ENCODE measurements at places on chromosomes 3 and 15.

DNA sequence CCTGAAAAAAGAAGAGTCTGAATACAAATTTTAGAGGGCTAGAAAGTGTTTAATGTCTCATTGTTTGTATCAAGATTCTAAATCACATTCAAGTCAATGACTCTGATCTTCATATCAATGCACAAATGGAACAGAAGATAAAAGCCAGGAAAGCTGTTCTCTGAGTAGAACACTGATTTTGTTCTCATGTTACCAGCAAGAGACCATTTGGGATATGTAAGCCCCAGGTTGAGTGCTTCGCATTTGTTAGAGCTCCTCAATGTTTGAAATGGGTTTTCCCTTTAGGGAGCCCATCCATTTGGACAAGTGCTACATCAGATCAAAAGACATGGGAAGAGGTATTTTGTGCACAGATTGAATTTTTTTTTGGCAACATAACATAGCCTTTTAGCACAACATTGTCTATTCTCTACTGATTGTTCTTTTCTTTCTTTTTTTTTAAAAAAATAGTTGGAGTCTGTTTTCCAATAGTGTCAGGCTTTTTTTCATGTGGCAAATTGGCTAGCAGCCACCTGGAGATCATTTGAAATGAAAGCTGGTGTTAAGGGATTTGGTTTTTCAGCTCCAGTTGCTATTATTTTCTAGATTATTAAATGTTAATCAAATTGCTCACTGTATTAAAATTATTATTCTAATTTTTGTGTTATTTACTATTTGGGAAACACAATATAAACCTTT lies 74.5 kb upstream of the ZPLD1 start:
- DNase-seq: no peak

DNA sequence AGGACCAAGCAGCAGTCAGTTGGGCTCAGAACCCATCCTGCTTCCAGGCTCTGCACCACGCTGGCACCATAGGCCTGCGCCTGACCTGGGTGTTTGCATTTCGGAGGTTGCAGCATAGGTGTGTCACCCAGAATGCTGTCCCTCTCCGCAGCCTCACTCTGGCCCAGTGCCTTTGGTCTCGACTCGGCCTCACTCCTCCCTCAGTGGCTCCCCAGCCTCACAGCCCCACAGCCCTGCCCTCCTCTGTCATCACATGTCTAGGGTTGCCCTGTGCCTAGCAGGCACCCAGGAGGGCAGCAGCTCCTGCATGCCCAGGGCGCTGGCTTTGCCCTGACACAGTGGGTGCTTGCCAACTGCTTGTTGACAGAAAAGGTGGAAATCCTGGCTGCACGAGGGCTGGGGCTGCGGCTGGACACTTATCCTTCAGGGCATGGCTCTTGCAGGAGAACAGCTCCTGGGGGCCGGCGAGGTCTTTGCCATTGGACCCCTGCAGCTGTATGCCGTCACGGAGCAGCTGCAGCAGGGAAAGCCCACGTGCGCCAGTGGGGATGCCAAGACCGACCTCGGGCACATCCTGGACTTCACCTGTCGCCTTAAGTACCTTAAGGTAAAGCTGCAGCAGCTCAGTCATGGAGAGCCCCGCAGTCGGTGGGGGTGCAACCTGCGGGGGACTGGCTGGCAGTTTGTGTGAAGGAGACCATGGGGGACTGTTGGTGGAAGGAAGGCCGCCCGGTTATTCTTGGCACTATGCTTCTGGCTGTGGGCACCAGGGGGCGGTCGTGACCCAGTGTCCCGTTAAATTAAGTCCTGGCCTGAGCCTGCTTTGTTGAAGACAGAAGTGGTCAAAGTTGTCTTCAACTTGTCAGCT lies 16.2 kb downstream of the NISCH start:
- DNase-seq: no peak

DNA sequence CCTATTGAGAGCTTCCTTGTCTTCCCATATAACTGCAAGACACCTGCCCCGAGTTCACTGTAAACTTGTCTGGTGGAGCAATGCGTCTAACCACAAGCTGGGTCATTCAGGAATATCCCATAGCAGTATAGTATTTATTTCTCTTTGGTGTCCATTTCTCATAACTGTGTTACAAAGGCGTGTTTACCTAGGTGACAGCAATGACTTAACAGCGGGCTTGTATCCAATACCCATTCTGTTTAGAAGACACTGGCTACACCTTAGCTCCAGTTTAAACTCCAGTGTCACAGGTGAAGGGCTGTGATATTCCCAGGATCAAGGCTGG lies 24.3 kb downstream of the ATP10A start:
- no peak for DNase-seq

GRCh38 chr3:149527531-149528339 lies 53.2 kb downstream of the TM4SF4 start:
- DNase-seq: peak; percentile 42

DNA sequence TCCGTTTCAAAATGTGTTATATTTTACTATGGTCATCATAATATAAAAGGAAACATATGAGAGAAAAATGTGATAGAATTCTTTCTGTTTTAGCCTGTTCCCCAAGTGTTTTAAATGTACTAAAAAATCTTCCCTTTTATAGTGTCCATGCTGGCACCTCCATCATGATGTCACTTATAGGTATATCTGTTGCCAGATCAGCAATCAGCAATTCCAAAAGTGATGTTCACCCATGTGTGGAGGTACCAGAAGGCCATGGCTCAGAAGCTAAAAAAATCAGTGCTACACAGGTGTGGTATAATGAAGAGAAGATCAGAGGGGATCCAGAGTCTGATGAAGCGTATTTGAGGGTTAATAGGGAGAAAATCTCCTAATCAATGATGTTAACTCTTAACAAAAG lies 1.1 kb upstream of the GPR15 start:
- no peak for DNase-seq

GRCh38 chr3:28840976-28841376 lies 439.9 kb upstream of the RBMS3 start:
- DNase-seq: no peak

GRCh38 chr3:105322570-105323273 lies 44.0 kb upstream of the ALCAM start:
- no peak for DNase-seq

GRCh38 chr3:128229106-128229857 lies 76.0 kb downstream of the EEFSEC start:
- DNase-seq: no peak

DNA sequence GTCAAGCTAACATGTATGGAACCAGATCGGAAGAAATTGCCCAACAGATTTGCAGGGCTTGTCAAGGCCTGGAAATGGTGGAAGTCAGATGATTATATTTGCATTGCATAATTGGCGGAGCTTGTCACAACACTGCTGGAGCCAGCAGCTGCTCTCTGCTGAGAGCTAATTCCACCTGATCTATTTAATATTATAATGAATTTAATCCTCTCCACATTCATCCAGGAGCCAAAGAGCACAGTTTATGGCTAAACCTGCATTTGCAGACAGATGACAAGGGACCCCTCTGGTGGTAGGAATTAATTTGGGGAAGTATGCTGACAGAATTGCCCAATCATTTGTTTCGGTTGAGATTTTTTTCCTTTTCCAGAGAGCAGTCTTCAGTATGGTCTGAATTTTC lies 730.2 kb downstream of the TUSC7 start:
- peak; percentile 80 for DNase-seq

DNA sequence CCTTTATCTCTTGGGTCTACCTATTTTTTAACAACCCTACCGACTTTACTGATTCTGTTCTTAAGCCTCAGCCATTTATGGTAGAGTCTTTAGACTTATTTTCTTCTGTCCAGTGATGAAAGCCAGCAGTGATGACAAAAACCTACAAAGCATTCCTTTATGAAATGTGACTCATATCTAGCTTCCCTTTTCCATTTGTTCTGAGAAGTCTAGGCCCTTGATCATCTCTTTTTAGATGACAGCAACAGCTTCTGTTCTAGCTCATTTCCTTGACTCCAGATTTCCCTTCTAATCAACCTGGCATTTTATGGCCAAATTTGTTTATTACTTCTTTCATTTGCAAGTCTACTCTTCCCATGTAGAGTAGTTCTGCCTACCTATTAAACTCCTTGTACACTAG lies 36.1 kb downstream of the CFAP44 start:
- DNase-seq: no peak

GRCh38 chr15:49649987-49650386 lies 29.1 kb downstream of the DTWD1 start:
- no peak for DNase-seq

All from NCI-H748 treated with DMSO at 0.1 percent for 48 hours (cell line).